MG63 (cell line): ENCODE measurements at places on chromosomes 16 and 17.

- no peak for DNase-seq
Observed at GRCh38 chr16:9821970-9822369, 360.3 kb downstream of the GRIN2A start.

GRCh38 chr16:80554033-80554432, 13.2 kb downstream of the DYNLRB2 start:
- no peak for DNase-seq

GRCh38 chr17:49545806-49546545, 29.7 kb upstream of the NXPH3 start:
- no peak for DNase-seq

DNA sequence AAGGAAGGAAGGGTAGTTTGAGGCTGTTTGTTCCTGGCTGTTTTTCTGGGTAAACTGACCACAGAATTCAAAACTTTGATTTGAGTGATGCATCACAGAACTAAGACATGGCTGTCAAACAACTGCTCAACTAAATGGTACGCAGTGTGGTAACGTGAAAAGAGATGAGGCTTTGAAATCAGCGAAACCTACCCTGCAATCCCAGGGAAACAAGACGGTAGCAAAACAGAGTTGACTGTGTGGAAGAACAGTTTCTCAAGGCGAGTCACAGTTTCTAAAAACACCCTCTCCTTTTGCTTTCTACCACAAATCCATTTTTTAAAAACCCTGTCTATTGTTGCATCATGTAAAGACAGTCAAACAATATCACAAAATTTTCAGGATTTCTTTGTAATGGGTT, 156.0 kb upstream of the MAF start:
- DNase-seq: no peak

DNA sequence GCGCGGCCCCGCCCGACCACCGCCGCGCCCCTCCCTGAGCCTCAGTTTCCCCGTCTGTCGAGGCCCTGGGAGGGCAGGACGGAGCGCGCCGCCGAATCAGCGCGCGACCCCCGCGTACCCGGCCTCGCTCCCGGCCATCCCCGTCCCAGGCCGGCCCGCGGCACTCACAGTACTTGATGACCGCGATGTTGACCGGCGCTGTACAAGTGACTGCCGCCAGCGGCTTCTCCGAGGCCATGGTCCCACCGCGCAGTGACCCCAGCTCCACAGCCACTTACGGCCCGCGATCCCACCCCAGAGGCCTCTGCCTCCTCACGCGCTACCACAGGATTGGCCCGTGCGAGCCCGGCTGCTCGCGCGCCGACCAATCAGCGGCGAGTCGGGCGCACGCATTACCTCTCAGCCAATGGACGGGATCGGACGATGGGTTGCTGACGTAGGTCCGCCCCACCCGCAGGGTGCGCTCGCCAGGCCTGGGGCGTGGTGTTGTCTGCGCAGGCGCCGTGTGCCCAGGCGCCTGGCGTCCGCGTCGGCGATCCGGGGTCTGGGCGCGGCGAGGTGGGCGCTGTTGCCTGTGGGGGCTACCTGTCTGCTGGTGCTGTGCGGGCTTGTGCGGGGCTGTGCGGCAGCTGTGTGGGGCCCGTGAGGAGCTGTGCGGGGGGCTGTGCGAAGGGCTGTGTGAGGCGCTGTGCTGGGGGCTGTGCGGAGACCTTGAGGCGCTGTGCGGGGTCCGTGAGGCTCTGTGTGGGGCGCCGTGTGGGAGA, at the start of gene MVD:
Gene MVD, minus strand, starts transcription at position 249 of the 764 bp plus-strand sequence. Its CDS starts 11 bp downstream, at position 238.
- DNase-seq: peak; percentile 93

DNA sequence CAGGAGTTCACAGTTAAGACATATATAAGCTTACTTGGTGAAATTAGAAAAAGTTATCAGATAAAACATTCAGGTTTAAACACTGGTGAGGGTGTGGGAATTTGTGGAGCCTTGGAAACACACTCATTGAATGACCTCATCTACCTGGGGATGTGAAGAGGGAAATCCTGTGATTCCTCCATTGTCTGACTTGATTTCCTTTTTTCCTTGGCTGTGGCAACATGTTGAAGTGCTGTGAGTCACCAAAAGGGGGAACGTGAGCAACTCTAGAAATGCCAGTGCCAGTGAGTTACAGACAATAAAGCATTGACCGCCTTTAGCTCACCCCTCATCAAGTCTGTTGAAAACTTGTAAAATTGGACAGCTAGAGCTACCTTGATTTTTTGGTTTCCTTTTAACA, 1.8 kb downstream of the HMOX2 start:
- peak; percentile 43 for DNase-seq
